Activated T-helper 1 cell treated with anti-CD3 and anti-CD28 coated beads, Interleukin-12 subunit alpha, Interleukin-12 subunit beta, Interleukin-2, Interleukin-4 antibody, amounts not matched to agents 30 ng/mL and 10 ng/mL and 1 ng/mL, durations not matched to agents 14 hours and 24 hours and 36 hours (primary cell): ENCODE measurements at places on chromosomes 5 and 9. TPM values are rescaled to one million over a fixed set of nuclear protein-coding genes. Genes with fewer than 3 reads are reported as not detected.

DNA sequence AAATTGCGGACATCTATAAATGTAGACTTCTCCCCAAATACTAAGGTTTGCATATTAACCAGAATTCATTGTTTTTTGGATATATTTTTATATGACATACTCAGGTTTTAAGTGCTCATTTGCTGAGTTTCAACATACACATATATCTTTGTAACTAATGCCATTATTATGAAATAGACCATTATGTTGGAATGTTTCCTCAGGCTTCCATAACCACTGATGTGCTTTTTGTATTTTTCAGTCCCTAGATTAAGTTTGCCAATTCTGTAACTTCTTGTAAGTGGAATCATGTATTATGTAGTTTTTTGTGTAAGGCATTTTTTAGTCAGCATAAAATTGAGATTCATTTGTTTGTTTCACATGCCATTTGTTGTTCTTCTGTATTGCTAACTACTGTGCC lies 32.1 kb downstream of the HSPA4 start:
- DNase-seq, result no peak
- H3K4me3 ChIP-seq, result no peak overlapping the region
- no peaks in the 10 kb centered on the region for H3K27me3 ChIP-seq
- peaks cover 47% of the 10 kb centered on the region for H3K36me3 ChIP-seq

The STRBP gene
- 22.1 and 24.2 TPM in 2 replicates for total RNA-seq

- no peaks in the 10 kb centered on the region for H3K27me3 ChIP-seq
- H3K27ac ChIP-seq, result no peak overlapping the region
- no peak overlapping the region for H3K4me3 ChIP-seq
Observed at GRCh38 chr5:154211641-154212390, 21.3 kb downstream of the GALNT10 start.

The LEAP2 gene
- total RNA-seq, result 3.9 and 4.9 TPM in 2 replicates

The ARHGEF37 gene
- total RNA-seq, result 0.70 and 0.86 TPM in 2 replicates

GRCh38 chr5:121384359-121384758 lies 467.3 kb upstream of the FTMT start:
- H3K27ac ChIP-seq, result no peak overlapping the region
- H3K36me3 ChIP-seq, result no peaks in the 10 kb centered on the region
- H3K27me3 ChIP-seq, result no peaks in the 10 kb centered on the region
- DNase-seq, result no peak
- H3K4me3 ChIP-seq, result no peak overlapping the region
- no peaks in the 10 kb centered on the region for H3K4me1 ChIP-seq
